HS-27A (cell line): ENCODE measurements at places on chromosomes 11 and 22.

GRCh38 chr11:44248109-44248508, 61.8 kb downstream of the ALX4 start:
- DNase-seq: no peak

DNA sequence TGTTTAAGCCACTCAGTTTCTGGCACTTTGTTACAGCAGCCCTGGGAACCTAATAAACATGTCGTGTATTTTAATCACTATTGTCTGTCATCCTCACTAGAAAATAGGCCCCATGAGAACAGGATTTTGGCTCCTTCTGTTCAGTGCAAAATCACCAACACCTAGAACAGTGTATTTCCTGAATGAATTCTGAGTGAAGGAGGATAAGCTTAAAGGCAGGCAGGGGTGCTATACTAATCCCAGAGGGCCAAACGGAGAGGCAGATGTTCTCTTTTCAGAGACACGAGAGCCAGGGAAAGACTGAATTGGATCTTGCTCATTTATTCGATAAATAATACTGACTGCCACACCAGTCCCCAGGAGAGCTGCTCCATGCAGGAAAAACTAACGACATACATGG, 10.4 kb downstream of the SMCO4 start:
- no peak for DNase-seq

DNA sequence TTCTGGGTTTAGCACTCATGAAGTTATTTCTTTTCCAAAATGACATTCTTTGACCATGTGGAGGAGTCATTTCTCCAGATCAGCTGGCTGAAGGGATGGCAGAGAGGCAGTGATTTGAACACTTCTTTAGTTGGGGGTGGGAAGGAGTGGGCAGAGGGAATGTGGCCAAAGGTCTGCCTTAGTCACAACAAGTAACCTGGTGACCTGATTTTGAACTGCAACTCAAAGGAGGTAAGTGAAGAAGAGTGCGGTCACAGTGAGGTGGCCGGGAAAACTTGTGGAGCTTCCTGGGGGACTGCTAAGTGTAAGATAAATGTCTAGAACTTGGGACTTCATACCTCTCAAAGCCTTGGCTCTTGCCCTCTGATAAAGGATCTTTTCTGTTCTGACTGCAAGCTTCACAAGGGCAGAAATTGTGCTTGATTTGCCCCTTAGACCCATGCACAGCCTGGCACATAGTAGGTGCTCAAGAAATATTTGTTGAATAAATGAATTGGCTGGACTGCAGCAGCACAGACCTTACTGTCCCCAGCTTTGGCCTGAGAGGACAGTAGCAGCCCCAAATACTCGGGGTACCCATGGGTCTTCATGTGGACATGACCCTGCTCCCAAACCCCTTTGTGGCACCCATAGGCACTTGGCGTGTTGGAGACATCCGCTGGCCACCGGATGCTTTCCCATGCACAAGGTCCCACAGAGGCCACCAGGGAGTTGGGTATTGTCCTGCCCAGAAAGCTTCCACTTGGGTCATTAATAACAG, 99.0 kb upstream of the ALX4 start:
- DNase-seq: no peak

DNA sequence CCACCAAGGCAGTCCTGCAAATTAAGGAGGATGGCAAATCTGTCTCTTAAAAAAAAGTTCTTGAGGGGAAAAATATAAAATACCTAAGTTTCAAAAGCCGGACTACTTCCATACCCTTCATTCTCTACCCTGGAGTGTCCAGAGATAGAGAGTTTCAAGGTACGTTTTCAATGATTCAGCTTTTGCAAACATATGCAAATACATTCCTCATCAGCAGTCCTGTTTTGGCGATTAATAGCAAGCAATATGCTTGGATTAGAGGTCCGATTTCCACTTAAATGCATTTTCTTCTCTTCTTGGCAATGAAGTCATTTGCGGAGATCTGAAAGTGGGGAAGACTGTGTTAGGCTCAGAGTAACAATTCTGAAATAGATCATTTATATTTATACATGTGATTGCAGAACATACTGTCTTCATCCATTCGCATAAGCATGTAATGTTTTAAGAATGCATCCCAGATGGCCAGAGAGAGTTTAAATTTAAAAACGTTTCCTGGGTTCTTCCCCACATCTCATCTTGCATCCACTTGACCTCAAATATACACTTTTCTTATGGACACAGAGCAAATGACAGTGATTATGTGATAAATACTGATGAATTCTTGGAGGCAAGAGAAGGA, 13.8 kb upstream of the TFIP11 start:
- no peak for DNase-seq

- no peak for DNase-seq
Observed at GRCh38 chr11:104665641-104666040, 232.6 kb downstream of the CASP12 start.

DNA sequence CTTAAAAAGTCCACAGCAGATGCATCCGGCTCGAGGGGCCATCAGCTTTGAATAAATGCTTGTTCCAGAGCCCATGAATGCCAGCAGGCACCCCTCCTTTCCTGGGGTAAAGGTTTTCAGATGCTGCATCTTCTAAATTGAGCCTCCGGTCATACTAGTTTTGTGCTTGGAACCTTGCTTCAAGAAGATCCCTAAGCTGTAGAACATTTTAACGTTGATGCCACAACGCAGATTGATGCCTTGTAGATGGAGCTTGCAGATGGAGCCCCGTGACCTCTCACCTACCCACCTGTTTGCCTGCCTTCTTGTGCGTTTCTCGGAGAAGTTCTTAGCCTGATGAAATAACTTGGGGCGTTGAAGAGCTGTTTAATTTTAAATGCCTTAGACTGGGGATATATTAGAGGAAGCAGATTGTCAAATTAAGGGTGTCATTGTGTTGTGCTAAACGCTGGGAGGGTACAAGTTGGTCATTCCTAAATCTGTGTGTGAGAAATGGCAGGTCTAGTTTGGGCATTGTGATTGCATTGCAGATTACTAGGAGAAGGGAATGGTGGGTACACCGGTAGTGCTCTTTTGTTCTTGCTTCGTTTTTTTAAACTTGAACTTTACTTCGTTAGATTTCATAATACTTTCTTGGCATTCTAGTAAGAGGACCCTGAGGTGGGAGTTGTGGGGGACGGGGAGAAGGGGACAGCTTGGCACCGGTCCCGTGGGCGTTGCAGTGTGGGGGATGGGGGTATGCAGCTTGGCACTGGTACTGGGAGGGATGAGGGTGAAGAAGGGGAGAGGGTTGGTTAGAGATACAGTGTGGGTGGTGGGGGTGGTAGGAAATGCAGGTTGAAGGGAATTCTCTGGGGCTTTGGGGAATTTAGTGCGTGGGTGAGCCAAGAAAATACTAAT, 1.9 kb downstream of the NEAT1 start:
- no peak for DNase-seq

- DNase-seq: no peak
Observed at GRCh38 chr22:49261616-49262015, 566.1 kb downstream of the BRD1 start.

GRCh38 chr11:23123753-23124152, 263.5 kb upstream of the CCDC179 start:
- peak; percentile 11 for DNase-seq

GRCh38 chr22:33697640-33698039, 222.6 kb downstream of the LARGE1 start:
- DNase-seq: no peak

- DNase-seq: no peak
Observed at GRCh38 chr22:45421349-45422055, 8.0 kb downstream of the RIBC2 start.

DNA sequence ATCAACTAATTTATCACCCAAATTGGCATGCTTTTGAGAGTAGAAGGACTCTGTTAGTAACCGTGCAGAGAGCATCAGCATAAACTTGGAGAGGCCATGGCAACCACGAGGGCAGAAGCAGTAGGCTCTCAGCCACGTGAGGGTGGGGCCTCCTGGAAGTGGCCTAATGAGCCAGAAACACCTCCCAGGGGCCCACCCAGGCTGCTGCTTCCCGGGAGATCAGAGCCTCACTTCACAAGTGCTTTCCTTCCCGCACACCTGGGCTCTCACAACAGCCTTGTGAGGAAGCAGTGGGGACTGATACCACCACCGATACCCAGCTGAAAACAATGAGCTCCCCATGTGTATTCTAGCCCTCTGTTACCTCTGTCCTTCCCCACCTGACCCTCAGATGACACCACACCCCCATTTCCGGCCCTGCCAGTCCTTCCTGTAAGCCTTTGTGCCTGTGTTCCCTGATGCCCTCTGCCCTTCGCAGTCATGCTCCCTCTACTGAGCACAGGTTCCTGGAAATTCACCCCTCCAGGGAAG, 17.0 kb downstream of the TRIM29 start:
- DNase-seq: no peak

- peak; percentile 80 for DNase-seq
Observed at GRCh38 chr22:38981992-38982927, at the start of gene APOBEC3B. TSS of gene APOBEC3B (plus strand) at chr22:38982347. CDS start at chr22:38982454, 107 bp downstream.

GRCh38 chr11:133904818-133905515, 51.8 kb downstream of the IGSF9B start:
- no peak for DNase-seq

DNA sequence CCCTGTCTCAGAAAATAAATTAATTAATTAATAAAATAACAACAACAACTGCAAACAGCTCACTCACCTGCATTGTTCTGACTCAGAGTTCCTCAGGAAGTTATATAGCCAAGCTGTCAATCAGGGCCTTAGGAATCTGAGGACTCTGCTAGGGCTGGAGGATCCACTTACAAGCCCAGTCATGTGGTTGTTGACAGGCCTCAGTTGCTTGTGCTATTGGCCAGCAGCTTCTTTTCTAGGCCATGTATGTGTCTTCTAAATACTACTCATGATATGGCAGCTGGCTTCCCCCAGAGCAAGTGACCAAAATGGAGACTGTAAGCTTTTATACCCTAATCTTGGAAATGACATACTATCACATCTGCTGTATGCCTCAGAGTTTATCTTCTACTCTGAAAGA, 20.8 kb upstream of the ATP5MG start:
- DNase-seq: no peak

DNA sequence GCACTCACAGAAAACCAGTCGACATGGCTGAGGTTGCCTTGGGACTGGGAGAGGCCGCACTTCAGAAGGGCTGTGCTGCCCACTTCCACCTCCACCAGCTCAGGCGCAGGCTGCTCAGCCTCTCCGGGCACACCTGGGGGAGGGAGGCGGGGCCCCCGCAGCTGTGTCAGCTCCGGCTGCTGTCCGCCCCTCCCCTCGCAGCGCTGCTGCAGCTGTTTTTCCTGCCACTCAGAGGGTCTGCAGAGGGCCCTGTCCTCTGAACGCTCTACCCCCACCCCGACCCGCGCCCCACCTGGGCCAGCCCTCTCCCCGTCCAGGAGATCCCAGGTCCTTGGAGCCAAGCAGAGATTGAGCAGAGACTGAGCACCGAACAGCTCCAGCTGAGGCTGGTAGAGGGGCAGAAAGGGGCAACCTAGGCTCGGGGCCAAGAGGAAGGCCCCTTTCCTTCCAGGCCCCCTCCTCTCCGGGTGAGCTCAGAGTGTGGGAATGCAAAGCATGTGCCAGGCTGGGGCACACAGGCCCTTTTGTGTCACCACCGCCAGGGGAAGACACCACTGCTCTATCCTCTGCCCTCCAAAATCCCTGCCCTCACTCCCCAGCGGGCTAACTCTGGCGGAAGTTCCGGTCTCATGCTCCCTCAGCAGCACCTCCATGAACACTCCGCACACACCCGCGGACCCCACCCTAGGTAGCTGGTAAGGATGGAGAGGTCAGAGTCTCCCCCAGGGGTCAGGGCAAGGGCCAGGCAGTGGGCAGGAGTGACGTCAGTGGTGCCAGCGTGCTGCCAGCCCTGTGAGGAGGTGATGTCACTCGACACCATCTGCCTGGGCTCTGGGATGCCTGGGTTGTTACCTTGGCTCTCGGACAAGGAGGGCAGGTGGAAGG, 1.6 kb downstream of the MCAM start:
- no peak for DNase-seq

DNA sequence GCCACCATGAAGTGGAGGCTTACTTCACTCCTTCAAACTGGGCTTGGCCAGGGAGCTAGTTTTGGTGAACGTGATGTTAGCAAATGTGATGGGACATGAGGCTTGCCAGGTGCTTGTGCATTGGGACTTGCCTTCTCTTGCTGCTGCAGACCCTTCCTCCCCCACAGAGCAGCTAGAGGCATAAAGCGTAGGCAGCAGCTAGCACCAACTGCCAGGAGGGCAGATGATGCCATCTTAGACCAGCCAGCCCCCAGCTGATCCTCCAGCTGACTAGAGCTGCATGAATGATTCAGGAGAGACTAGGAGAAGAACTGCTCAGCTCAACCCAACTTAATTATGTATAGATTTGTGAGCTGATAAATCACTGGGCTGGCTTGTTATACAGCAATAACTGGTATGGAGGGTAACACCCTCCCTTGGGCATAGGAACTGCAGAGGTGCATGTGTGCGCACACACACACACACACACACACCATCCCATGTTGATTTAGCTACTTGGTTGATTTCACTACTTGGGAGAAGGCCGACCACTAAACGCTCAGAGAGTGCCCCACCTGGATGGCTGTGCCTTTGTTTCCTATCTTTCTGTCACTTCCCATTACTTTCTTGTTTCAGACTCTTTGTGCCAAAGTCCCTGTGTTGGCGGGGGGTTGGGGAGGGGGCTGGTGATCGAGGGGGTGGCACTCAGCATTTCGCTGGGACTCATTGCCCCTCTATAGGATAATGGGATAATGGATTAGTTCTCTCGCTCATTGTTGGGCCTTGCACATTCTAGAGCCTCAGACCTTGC, 202.8 kb downstream of the ADAMTS15 start:
- no peak for DNase-seq

- DNase-seq: no peak
Observed at GRCh38 chr11:61554172-61554988, 26.5 kb downstream of the SYT7 start.

DNA sequence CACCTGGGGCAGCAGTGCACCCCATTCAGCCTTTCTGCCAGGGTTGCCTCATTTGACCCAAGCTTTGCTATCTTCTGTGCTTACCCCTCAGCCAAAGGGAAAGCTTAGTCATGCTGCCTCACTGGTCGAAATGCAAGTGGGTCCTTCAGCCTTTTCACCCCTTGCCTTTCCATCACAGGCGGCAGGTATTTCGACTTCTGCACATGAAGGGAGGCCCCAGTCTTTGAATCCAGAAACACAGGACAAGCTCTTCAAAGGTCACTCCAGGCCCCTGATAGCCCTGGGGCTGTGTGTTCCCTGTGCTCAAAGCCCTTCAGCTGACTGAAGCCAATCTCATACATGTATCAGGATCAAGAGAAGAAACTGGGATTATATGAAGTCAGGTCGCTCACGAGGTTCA, 129.7 kb downstream of the SNX19 start:
- DNase-seq: no peak

DNA sequence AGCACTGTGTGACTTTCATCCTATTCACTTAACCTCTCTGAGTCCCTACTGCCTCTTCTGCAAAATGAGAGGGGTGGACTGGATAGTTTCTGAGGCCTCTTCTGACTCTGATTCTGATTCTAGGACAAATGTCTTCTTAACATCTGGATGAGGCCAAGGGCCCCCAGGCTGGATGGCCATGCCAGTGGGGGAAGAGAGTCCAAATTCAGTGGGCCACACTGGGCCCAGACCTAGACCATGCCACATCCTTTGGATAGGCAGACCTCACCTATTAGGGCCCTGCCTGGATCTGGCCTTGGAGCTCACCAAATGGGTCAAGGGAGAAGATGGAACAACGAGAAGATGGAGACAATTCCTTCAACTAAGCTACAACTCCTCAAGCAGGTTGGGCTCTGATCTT, 24.6 kb downstream of the NRXN2 start:
- no peak for DNase-seq
